NCI-H187 treated with DMSO at 0.1 percent for 48 hours (cell line): ENCODE measurements at places on chromosomes 2 and 18.

- DNase-seq = no peak
Observed at GRCh38 chr2:195363496-195363895, 293.5 kb upstream of the SLC39A10 start.

- no peak for DNase-seq
Observed at GRCh38 chr2:148877403-148877740, 2.3 kb downstream of the KIF5C start.

GRCh38 chr2:45649858-45650811, 1.3 kb upstream of the PRKCE start:
- DNase-seq = no peak

GRCh38 chr2:104425850-104426595, 427.9 kb upstream of the POU3F3 start:
- DNase-seq = no peak

- no peak for DNase-seq
Observed at GRCh38 chr18:595571-595970, 1.2 kb upstream of the CLUL1 start.

DNA sequence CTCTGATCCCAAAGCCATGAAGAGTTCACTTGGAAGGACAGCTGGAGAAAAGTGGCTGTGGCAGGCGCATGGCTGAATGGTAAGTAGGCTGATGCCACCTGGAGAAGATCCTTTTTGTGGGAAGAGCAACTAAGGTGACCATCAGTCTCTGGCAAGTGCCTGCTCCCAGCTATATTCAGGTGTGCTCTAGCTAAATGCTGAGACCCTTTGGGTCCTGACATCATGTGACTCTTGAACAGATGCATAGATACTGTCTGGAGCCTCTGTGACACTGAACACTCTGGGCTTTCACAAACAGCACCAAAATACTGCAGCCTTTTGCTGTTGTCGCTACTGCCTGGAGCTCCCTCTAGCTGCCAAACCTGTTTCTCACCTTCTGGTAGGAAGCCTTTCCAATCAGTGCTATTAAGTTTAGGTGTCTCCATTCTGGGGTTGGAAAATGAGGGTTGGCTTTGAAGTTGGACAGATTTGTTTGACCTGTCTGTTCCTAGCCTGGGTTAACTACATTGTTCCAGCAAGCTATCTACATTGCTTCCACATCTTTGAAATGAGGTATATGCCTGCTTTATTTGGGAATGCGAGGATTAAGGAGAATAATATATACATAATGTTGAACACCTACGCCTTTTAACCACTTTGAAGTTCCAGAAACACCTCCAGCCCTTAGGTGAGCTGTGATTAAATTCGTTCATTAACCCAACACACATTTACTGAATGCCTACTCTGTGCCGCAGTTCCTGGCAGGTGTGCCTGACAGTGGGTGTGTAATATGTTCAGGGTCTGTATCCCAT, 3.1 kb downstream of the EGR4 start:
- no peak for DNase-seq

DNA sequence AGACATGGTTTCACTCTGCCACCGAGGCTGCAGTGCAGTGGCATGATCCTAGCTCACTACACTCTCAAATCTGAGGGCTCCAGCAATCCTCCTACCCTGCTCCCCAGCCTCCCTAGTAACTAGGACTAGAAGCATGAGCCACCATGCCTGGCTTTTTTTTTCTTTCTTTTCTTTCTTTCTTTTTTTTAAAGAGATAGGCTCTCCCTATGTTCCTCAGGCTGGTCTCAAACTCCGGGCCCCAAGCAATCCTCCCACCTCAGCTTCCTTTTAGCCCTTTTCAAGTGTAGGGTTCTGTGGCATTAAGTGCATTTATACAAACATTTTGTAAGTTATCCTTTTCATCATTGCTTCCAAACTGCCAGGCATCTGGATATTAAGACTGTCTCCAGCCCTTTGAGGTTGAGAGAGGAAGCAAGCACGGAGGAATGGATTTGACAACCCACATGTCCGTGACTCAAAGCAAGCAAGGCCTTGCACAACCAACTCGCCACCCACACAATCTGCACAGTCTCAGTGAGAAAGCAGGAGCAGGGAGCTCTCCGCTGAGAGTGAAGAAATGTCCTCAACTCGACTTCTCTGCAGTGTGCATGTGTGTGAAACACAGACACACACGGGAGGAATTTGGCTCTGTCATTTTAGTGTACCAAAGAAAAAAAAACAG, 65.6 kb downstream of the ATP8B1 start:
- no peak for DNase-seq

GRCh38 chr2:240449764-240450531, 14.5 kb downstream of the GPC1 start:
- DNase-seq = no peak

DNA sequence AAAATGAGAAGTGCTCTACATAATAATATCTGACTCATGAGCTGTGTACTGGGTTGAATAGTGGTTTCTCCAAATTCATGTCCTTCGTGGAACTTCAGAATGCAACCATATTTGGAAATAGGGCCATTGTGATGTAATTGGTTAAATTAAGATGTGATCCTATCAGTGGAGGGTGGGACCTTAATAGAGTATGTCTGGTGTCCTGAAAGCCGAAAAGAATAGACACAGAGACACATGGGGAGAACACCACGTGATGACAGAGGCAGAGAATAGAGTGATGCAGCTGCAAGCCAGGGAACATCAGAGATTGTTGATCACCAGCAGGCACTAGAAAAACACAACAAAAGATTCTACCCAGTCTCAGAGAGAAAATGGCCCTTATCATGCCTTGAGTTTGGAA, 310.1 kb downstream of the EXOC6B start:
- DNase-seq = no peak

- no peak for DNase-seq
Observed at GRCh38 chr2:155157711-155158110, 459.2 kb downstream of the KCNJ3 start.

- no peak for DNase-seq
Observed at GRCh38 chr2:207203056-207203455, 37.3 kb upstream of the KLF7 start.

DNA sequence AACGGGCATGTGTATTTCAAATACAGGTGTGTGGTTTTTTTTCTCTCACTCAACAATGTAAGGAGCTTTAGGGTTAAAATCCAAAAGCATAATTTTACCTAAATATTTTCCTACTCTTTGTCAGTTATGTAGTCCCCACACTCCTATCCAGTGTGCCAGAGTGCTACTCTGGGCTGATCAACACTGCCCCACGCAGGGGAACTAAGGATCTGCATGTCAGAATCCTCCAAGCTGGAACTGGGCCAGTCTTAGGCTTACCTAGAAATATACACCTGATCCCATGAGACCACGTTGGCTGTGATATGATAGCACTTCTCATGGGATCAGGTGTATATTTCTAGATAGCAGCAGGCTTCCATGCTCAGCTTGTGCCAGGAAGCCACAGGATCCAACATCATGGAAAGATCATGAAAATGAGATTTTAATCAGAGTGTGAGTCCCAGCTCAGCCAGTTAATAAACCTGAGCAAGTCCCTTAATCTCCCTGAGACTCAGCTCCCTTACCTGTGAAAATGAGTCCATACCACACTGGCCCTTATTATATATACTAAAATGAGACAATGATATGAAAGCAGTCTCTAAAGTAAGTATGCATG, 29.7 kb downstream of the CCDC141 start:
- DNase-seq = no peak

GRCh38 chr2:107313316-107313715, 427.3 kb upstream of the ST6GAL2 start:
- DNase-seq = no peak

DNA sequence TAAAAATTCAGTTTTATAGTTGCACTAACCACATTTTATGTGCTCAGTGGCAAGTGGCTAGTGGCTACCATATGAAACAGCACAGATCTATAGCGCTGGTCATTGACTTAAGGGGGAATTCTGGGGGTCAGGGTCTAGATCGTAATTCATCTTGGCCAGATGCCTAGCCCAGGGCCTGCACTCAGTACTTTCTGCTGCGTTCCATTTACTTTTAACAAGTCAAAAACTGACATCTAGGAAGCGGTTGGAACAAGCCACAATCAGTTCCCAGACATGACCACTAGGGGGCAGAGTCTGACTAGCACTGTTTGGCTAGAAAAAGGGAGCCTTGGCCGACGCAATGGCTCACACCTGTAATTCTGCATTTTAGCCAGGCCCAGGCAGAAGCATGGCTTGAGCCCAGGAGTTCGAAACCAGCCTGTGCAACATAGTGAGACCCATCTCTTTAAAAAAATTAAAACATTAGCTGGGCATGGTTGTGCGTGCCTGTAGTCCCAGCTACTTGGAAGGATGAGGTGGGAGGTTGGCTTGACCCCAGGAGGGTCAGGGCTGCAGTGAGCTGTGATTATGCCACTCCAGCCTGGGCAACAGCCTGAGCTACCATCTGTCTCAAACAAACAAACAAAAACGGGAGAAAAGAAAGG, 9.0 kb upstream of the TMBIM1 start:
- DNase-seq = peak; percentile 12

- no peak for DNase-seq
Observed at GRCh38 chr2:172655838-172656573, 79.6 kb upstream of the RAPGEF4 start.

GRCh38 chr2:17245906-17246305, 272.3 kb downstream of the RAD51AP2 start:
- no peak for DNase-seq

- DNase-seq = no peak
Observed at GRCh38 chr18:27395752-27396151, 210.6 kb upstream of the CHST9 start.

GRCh38 chr2:217875138-217875537, 127.7 kb downstream of the TNS1 start:
- DNase-seq = no peak

- DNase-seq = no peak
Observed at GRCh38 chr2:180706694-180707093, 273.7 kb upstream of the UBE2E3 start.

GRCh38 chr2:71827524-71827901, 320.1 kb downstream of the CYP26B1 start:
- no peak for DNase-seq

DNA sequence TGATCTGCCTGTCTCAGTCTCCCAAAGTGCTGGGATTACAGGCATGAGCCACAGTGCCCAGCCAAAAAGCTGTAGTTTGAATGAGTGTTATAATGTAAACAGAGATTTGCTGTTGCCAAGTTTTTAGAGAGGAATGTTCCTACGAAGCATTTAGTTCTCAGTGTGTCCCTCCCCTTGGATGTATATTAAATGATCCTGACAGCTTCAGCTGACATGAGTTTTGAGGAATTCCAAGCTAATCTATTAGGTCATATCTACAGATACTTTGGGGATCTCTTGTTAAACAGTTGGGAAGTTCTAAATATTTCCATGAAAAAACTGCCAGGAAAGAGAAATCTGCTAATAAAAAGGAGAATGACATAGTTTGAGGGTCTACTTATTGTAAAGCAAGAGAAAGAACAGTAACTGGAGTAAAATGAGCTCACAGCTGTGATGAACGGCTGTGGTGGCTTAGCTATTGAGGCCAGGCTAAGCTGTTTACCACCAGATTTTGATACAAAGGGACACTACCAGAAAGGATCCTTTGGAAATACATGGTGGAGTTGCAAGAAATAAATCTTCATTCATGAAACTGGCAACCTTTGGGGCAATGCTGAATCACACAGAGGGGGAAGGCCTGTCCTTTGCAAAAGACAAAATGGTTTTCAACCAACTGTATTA, 2.6 kb upstream of the STON1 start:
- no peak for DNase-seq

GRCh38 chr2:15614545-15615300, 23.1 kb downstream of the DDX1 start:
- DNase-seq = no peak

DNA sequence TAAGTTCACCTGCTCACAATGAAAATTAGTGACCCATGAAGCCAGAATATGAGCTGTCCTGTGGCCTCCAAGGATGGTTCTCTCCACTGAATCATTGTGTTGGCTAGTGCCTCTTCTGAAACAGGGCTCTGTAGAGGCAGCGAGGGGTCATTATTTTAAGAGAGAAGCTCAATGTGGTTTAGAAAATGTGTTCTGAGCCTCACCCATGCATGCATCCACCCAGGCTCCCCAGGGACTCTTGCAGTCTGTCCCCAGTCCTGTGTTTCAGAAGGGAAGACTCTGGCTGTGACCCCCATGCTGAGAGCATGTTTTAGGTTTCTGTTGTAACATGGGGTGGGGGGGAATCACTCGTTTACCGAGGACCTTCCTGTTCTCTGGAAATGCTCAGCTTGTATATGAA, 135.2 kb downstream of the RNF144A start:
- no peak for DNase-seq

DNA sequence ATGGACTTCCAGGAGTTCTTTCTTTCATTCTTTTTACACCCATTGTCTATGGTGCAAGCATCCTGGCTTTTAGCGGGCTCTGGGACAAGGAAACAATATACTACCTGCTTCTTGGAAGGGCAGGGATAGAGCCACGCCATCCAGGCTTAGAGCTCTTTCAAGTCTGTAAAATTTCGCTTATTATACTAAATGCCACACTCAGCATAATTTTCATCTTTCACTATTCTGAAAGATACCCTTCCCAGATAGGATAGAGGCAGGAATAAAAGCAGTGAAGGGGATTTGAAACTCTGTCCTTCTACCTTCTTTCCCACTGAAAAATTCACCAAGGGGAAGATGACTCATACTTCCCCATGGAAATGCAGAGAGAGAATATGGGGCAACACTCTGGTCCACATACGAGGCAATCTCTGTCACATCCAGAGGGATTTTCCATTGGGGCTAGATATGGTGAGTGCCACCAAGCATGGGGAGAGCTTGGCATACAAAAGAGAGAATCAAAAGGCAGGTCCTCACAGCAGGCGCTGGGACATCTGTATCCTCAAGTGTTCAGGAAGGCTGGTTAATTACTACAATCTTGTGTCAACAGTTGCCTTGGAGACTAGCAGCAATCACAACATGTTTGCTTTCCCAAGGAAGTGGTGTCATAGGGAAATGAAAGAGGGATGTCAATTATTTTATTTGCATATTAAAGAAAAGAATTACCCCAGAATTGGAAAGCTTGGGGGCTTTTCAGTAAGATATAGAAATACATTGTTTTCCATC, 127.6 kb downstream of the TDRD15 start:
- DNase-seq = no peak

DNA sequence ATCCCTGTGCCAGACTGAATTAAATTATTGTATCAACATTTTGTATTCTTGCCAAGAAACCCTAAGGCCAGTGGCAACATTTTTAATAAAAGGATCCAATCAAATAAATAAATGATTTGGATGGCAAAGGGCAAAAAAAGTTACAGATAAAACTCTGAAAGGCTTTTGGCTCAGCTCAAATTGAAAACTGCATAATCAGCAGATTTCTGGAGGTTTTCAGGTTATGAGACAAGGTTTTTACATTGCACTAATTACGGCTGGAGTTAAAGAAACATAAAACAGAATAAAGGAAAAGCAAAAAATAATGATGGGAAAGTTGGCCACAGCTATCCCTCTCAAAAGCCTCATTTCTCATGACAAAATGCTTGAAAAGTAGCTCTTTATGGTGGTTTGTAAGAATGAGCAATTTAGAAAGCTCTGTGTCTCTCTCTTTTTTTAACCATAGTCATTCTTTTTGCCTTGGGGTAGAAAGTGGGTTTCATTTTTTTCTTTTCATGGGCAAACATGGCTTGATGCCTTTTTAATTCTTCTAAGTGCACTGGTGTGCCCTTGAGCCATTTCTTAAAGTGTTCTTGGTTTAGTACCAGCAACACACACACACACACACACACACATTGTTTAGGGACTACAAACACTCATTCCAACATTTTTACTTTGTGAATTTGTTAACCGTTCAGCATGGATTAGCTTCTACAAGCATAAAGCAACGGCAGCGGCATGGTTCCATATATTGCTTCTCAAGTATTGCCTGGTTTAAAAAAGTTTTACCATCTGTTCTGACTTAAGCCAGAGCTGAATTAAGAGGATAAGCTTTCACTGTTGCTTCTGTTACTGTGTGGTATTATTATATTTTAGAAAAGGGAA, 747.1 kb upstream of the FSHR start:
- DNase-seq = no peak

- DNase-seq = no peak
Observed at GRCh38 chr2:170568511-170568910, 146.6 kb upstream of the SP5 start.
